NCI-H345 (cell line): ENCODE measurements at places on chromosomes 2 and 18.

DNA sequence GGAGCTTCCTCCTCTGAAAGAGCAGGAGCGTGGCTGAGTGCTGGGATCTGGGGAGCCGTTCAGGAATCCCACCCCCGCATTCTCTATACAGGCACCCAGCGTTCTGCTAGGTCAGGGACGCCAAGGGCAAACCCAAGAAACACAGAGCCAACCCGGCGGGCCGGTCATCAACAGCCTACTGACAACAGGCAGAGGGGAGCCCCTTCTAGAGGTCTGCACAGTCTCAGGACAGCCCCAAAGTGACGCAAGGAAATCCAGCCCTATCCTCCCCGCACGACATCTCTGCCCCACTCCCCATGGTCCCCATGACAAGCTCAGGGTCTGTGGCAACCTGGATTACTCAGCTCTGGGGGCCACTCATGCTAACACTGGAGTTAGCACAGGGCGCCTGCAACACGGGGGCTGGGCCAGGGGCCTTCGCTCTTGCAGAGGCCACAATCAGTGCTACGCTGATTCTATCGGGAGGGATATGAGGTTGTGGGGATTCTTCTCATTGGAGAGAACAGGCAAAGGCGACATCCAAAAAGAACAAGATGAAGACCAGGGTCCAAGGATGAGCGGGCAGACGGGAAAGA, 81.6 kb downstream of the PXDN start:
- no peak for DNase-seq

GRCh38 chr2:184534986-184535385, 63.3 kb upstream of the ZNF804A start:
- no peak for DNase-seq

DNA sequence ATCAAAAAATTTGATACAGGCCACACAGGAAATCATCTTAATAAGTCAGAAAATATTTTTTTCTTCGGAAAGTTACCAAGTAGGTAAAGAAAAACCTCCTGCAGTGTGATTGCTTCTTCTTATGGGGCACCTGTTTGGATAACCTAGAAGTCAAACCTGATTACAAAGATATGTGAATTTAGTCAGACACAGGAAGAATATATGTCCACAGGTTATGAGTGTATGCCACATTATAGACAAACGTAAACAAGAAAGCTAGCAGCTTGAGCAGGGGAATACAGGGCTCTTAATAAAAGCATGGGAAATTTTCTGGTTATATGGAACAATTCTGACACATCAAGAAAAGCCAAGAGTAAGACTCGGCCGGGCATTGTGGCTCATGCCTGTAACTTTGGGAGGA, 35.8 kb upstream of the MTCL1 start:
- no peak for DNase-seq

- DNase-seq: no peak
These were observed 41.2 kb downstream of the SP100 start for GRCh38 chr2:230457073-230457768.

DNA sequence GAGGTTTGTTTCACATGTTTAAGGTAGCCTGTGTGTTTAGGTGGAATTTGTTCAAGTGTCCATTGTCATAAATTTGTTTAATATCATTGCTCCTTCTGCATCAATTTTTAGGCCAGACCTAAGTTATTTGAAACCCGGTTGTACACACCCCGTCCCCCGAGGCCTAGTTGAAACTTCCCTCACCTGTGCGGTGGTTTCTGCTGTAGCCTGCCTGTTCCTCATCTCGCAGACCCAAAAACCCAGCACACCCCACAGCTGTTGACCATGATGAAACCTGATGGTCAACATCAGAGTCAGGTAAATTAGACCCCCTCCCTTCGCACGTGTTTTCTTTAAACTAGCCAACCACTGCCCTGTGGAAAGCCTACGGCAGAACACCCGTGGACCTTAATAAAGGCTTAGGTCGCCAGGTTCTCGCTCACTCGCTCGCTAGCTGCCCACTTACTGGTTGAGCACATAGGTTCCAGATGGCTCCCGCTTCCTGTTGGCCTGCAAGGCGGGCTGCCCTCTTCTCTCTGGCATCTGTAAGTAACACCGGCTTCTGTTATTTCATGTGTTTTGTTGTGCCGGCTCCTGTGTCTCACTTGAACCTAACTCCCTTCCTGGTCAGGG, 64.4 kb downstream of the EML6 start:
- no peak for DNase-seq

- peak; percentile 6 for DNase-seq
These were observed 548 bp upstream of the FBLN7 start for GRCh38 chr2:112137516-112138158.
